ENCODE measurements at places on chromosomes 7 and 10.

DNA sequence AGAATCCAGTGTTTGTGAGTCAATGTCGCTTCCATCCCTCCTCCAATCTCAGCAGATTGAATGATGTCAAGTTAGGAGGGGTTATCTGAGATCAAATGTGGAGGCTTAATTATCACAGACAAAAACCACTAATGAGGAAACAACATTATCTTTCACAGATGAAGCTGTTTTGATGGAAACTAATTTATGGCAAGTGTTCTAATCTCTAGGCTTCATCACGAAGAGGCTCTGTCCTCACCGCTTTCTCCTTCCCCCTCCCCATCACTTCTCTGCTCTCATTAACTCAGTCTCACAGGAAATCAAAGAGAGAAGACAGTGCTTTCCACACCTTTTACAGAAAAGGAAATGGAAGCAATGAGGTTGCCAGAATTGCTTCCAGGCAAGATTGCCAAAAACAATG is 283.7 kb downstream of the BMPER start:
- DNase-seq: no peak

GRCh38 chr7:11298220-11298619 is 324.5 kb downstream of the PHF14 start:
- no peak for DNase-seq

- peak; percentile 18 for DNase-seq
Measured at GRCh38 chr10:29926693-29927048, 132.7 kb downstream of the JCAD start.

GRCh38 chr10:48481385-48481784 is 123.5 kb downstream of the ARHGAP22 start:
- no peak for DNase-seq

- no peak for DNase-seq
Measured at GRCh38 chr7:4406288-4407058, 275.6 kb upstream of the FOXK1 start.

GRCh38 chr7:53596230-53596629 is 560.8 kb downstream of the POM121L12 start:
- DNase-seq: peak; percentile 55

DNA sequence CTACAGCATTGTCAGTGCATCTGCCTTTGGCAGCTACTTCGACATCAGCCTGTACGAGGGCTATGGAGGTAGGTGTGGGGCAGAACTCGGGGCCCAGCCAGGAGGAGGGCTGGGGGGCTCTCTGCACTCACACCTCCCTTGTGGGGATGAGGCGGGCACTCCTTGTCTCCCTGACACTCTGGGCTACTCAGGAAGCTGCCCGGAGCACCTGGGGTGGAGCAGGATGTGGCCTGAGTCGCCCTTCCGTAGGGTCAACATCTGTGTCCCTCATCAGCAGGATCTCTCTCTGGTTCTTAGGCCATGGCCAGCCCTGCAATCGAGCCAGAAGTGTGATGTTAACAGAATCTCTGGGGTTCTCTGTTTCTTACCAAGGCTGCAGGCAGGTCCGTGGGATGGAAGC is 40.2 kb downstream of the C10orf105 start:
- DNase-seq: no peak

GRCh38 chr7:105011141-105011830 is 2.7 kb upstream of the KMT2E start:
- peak; percentile 58 for DNase-seq

DNA sequence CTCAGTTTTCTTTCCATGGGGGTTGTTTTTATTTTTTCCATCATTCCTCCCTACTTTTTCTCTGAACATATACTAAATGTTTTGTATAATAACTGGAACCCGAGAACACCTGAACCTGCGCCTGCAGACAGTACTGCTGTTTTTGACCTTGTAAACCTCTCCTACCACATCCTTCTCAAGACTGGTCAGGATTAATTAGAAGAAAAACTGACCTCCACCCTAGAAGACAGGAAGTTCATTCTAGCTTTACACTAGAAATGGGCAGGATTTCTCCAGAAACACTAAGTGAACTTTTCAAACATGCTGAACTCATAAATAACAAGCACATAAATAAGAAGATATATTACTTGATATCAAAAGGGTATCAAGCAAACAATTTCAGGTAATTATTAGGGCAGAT is 751 bp upstream of the HYCC1 start:
- no peak for DNase-seq

DNA sequence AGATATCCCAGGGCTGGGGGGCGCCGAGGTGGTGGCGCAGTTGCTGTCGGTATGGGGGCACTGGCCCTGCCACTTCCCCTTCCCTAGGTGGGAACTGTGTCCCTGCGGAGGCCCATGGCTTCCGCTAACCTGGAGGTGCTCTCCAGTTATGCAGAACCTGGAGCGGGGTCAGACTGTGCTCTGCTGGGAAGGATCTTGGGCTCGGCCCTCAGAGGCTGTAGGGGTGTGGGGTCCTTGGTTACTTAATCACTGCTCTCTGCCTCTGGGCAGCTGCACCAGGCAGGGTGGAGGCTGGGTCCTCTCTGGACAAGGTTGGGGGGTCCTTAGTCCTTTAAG is 2.4 kb downstream of the BRI3 start:
- no peak for DNase-seq

DNA sequence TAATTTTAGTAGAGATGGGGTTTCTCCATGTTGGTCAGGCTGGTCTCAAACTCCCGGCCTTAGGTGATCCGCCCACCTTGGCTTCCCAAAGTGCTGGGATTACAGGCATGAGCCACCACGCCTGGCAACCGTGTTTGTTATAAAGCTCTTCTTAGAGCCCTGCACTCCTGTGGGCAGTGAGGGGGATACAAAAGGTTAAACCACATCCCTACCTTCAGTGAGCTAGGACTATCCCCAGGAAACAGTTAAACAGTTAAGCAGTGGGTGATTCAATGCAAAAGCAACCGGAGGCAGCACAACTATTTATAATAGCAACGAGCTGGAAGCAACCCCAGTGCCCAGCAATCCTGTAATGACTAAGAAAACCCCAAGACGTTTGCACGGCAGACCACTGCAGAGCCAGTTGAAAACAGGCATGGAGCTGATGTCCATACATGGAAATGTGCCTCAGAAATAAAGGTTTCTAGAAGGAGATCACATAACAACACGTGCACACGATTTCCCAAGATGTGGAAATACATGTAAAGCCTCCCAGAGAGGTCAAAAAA is 107.2 kb upstream of the LYZL2 start:
- DNase-seq: peak; percentile 83

- no peak for DNase-seq
Measured at GRCh38 chr10:44415121-44415520, 30.2 kb upstream of the CXCL12 start.

GRCh38 chr7:56083150-56083785 is 9.5 kb downstream of the PHKG1 start:
- DNase-seq: no peak

DNA sequence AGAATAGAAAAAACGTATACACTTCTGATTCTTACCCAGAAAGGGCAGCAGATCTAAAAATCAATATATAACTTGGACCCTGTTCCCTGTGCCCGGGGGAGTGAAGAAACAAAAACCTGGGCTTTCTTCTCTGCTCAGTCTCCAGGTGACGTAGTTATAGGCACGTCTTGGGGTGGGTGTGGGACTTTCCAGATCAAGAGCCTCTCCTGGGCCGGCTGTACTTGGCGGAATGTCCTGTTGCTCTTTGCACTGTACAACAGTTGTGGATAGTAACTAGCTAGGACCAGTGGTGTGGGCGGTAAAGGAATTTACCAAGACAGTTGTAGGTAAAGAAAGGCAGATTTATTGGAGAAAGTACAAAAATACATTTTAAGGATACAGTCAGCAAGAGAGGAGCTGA is 40.4 kb upstream of the STEAP4 start:
- no peak for DNase-seq

DNA sequence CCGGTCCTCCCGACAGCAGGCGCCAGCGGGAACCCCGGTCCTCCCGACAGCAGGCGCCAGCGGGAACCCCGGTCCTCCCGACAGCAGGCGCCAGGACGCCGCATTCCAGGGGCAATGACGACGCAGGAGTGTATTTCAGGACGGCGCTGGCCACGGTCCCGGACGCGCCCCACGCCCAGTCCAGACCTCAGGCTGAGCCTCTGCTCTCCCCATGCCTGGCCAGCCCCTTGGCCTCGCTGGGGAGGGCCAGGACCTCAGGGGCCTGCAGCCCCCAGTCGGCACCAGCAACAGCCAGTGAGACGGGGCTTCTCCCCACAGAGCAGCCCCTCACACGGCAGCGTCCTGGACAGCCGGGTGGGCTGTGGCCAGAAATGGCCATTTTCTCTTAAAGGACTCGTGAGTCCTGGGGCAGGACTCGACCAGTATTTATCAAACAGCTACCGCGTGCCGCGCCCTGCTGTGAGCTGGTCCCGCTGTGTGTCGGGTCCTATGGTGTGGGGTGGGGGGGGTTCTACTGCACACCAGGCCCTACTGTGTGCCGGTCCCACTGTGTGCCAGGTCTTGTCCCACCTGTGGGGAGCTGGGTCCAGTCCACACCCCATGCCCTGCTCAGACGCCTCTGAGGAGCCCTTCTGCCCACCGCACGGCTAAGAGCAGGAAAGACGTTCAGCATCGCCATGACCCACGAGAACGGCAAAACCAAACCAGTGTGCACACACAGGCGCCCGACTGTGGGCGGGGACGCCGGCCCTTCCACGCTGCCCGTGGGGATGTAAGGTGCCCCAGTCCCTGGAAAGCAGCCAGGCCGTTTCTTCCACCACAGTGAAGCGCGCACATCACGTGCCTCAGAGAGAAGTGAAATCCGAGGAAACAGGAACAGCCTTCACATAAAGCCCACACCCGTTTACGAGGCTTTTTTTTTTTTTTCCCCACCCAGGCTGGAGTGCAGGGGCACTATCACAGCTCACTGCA is 33.3 kb downstream of the GET4 start:
- no peak for DNase-seq

- DNase-seq: no peak
Measured at GRCh38 chr10:80964955-80965614, 427.4 kb downstream of the SH2D4B start.

DNA sequence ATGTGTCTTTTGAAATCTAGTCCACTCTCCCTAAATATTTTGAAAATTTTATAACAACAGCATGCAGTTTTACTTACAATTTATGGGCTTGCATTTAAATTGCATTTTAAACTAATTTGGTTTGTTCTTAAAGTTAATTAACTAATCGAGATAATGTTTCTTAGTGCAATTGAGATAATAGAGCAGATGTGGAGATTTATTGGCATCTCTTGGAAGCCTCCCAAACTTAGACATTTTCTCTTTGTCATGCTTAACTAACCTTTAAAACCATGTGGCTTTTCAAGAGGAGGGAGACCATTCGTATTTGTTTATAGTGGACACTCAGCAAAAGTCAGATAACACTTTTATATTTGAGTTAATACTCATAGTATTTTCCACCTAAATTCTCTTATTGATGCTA is 887.0 kb upstream of the CELF2 start:
- no peak for DNase-seq
